ENCODE measurements at places on chromosomes 13 and 19.
A peak's percentile ranks its signal among the peaks of the same experiment; 100 is the strongest.

- DNase-seq: no peak
Measured at GRCh38 chr13:64579331-64579730, 2650.8 kb downstream of the PCDH9 start.

DNA sequence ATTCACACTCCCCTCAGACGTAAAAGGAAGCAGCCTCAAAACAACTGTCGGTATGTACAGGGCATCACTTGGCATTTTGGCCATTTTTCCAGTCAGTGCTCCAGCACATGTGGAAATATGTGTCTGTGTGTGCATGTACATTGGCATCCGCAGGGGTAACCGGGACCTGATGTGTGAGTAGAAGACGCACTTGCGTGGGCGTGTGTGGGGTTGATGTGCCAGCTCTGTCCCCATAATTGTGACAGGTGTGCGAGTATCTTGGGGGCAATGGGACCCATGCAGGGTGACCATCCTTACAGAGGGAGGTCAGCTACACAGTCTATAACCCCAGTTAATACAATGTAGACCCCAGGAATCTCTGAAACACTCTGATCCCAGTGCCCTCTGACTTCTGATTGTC, 7.3 kb upstream of the ZNF331 start:
- DNase-seq: no peak

- DNase-seq: no peak
Measured at GRCh38 chr13:46963904-46964303, 67.1 kb upstream of the HTR2A start.

DNA sequence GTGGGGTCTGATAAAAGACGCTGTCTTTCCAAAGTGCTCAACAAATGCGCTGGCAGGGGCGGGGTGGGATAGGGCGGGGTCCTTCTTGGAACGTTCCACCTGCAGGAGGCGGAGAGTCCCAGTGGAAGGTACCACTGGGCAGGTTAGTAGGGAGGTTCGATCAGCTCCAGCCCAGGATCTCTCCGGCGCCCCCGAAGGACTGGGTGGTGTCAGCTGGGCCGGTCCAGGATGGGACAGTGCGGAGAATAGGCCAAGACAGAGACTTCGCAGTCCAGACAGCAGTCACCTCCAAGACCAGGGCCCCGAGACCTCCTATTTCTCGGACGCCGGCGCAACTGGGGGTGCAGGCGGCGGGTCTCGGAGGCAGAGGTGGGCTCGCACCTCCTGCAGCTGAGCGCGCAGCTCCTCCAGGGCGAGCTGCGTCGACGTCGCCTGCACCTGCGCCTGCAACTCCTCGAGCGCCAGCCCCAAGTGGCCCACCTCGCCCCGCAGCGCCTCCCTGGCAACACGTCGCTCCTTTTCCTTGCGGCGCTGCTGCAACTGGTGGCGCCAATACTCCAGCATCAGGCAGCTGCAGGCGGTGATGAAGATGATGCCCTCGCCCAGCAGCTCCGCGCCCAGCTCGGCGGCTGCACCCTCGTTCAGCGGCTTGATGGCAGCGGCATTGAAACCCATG, 21.6 kb downstream of the VASP start:
- no peak for DNase-seq

DNA sequence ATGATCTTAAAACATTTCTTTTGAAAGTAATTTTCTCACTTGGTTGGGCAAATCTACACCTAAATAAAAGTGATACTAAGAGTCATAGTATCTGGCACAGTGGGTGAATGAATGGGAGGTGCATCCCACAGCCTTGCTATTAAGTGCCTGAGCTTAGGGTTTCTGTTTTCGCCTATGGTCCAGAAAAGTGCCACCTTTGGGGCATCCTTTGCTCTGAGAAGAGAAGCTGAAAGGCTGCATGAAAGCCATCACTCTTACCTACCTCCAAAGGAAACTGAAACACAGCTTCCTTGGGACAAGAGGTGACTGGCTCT, 55.6 kb upstream of the AKAP11 start:
- DNase-seq: no peak

DNA sequence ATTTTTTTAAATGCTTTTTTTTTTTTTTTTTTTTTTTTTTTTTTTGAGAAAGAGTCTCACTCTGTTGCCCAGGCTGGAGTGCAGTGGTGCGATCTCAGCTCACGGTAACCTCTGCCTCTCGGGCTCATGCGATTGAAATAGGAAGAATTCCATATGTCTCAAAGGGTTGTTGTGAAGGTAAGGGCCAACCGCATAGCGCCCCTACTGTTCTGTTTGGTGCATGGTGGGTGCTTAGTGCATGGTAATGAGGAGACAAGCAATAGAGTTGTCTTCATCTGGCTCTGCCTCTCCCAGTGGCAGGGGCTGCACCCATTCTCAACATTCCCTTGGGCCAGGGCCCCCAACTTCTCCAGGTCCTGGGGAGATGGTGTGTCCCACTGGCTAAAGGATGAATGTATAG, 68.7 kb downstream of the RASL11A start:
- DNase-seq: peak; percentile 42

DNA sequence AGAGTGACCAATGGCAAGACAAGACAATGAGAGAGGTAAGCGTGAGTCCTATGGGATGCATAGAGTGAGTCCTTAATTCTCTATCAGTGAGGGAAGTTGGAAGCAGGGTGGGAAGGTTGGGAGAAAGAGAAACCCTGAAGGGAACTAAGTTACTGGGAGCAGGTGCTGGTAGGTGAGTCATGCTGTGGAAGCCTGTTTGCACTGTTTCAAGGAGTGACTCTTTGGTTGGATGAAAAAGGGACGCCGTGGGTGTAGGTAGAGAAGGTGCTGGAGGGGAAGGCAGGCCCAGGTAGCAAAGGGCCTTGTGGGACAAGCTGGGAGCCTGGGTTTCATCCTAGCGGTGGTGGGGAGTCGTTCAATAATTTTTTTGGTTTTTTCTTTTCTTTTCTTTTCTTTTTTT, 21.9 kb downstream of the IGFL1 start:
- no peak for DNase-seq

DNA sequence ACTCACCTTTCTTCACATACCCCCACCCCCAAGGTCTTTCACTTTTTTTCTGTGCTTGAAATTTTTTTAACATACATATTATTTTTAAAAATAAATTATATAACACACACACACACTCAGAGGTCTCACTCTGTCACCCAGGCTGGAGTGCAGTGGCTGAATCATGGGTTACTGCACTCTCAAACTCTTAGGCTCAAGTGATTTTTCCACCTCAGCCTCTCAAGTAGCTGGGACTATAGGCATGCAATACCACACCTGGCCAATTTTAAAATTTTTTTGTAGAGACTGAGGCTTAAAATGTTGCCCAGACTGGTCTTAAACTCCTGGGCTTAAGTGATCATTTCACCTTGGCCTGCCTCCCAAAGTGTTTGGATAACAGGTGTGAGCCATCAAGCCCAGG, 32.9 kb upstream of the ZNF429 start:
- no peak for DNase-seq

GRCh38 chr19:35144600-35145436, 1.8 kb downstream of the FXYD7 start:
- peak; percentile 69 for DNase-seq

- DNase-seq: peak; percentile 92
Measured at GRCh38 chr19:12884926-12885748, 1.9 kb downstream of the KLF1 start.

GRCh38 chr19:10006335-10006708, 4.0 kb downstream of the COL5A3 start:
- no peak for DNase-seq

GRCh38 chr19:38656171-38656981, 8.9 kb downstream of the ACTN4 start:
- peak; percentile 68 for DNase-seq

GRCh38 chr13:98171900-98172589, 5.0 kb downstream of the RNF113B start:
- no peak for DNase-seq

- peak; percentile 15 for DNase-seq
Measured at GRCh38 chr19:35085947-35086346, 29.7 kb upstream of the FXYD3 start.

- no peak for DNase-seq
Measured at GRCh38 chr19:54574051-54574450, 461 bp downstream of the LILRA2 start.

GRCh38 chr19:46239193-46240024, 9.9 kb downstream of the IGFL1 start:
- DNase-seq: no peak

- DNase-seq: no peak
Measured at GRCh38 chr13:99297331-99297730, 9.9 kb downstream of the GPR183 start.

- no peak for DNase-seq
Measured at GRCh38 chr13:110228936-110229904, 77.7 kb downstream of the COL4A1 start.

DNA sequence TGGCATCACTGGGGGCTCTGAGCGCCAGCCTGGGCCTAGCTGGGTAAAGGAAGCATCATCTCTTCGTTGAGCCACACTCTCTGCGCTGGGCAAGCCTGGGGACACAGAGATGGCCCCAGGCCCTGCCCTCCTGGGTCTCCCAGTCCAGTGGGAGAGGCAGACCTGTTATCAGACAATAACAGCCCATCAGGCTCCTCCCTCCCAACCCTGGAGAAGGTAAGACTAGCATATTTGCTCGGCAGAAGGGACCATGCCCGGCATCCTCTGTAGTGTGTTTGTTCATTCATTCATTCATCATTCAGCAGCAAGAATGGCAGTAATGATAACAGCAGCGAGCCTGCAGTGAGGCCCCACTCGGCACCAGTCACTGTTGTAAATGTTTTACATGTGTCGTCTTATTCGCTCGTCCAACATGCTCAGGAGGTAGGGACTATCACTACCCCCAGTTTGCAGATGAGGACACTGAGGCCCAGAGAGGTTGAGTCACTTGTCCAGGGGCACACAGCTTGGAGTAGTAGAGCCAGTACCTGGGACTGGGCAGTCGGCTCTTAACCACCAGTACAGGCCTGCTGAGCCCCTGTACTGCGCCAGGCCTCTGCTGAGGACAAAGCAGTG, 33.2 kb downstream of the PAK4 start:
- DNase-seq: no peak

GRCh38 chr13:28658539-28658795, 463 bp upstream of the POMP start:
- no peak for DNase-seq

DNA sequence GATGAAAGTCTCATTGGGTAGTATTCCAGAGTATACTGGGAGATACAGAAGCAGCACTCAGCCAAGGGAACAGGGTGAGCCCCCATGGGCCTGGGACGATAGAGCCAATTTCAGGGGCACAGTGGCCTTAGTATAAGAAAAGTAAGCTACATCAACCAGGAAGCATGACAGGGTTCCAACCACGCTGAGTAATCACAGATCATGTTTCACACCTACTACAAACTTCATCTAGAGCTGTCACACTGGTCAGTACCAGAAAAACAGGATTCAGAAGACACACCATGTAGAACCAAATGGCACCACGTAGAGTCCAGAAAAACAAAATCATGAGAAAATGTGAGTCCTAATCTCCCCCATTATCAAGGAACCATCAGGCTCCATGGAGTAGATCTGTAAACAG, 1292.4 kb upstream of the MIR17HG start:
- no peak for DNase-seq

DNA sequence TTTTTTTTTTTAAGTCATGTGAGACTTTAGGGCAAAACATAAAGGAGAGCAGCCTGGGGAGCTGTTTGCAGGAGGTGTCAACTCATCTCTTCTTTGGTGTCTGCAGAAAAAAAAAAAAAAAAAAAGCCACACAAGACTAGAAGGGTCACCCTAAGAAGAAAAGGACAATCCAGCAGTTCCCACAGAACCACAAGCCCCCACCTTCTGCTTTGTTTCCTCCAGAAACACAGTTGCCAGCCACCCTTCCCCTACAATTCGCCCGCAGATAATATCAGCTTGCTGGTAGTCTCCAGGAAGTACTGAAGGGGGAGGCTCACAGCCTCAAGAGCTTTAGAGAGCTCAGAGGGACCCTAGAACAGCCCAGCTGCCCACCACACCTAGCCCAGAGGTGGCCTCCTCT, 22.3 kb upstream of the ZBTB7A start:
- DNase-seq: peak; percentile 76

- DNase-seq: no peak
Measured at GRCh38 chr13:81275666-81276258, 934.8 kb upstream of the SPRY2 start.

GRCh38 chr19:50928831-50929230, 17.6 kb upstream of the KLK4 start:
- DNase-seq: no peak

DNA sequence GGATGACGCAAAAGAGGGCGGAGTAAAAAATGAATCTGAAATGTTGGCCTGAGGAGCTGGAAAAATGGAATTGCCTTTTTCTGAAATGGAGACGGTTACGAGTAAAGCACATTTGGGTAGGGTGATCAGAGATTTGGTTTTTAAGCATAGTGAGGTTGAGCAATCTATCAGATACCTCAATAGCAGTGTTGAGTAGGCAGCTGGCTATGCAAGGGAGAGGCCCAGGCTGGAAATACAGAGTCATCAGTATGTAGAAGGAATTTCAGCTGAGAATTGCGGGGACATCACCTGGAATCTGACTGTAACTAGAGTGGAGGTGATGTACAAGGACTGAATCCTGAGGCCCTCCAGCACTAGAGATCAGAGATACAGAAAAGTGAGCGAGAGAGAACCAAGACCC, 224.8 kb downstream of the LMO7 start:
- DNase-seq: no peak

GRCh38 chr13:97273341-97273831, 51.3 kb downstream of the MBNL2 start:
- DNase-seq: no peak

DNA sequence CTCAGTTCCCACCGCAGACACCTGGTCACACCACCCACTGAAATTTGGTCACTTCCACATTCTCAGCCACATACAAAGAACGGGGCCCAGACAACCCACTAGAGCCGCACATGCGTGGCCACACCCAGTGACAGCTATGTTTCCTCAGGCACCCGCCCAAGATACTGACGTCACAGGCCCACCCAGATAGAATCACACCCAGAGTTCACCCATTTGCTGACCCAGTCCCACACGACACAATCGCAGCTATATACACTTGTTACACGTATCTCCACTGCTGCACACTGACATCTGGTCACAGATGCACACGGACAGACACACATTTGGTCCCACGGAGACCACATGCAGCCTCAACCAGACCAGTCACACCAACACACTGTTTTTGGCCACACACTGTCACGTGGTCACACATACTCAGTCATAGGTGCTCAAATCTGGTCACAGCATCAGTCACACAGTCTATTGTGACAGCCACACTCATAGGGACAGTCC, 2.9 kb downstream of the NUMBL start:
- DNase-seq: peak; percentile 56
